Pancreas (tissue), 10 donors: ENCODE measurements at places on chromosomes 2 and 18. TPM values are rescaled to one million over a fixed set of nuclear protein-coding genes. Genes with fewer than 3 reads are reported as not detected.
A peak's percentile ranks its signal among the peaks of the same experiment; 100 is the strongest.

- no peak overlapping the region for H3K27ac ChIP-seq
- no peak for DNase-seq
- H3K4me1 ChIP-seq: no peaks in the 10 kb centered on the region
- no peaks in the 10 kb centered on the region for H3K36me3 ChIP-seq
- H3K4me3 ChIP-seq: no peak overlapping the region
Measured at GRCh38 chr2:95079199-95079683, 42.4 kb downstream of the MRPS5 start.

DNA sequence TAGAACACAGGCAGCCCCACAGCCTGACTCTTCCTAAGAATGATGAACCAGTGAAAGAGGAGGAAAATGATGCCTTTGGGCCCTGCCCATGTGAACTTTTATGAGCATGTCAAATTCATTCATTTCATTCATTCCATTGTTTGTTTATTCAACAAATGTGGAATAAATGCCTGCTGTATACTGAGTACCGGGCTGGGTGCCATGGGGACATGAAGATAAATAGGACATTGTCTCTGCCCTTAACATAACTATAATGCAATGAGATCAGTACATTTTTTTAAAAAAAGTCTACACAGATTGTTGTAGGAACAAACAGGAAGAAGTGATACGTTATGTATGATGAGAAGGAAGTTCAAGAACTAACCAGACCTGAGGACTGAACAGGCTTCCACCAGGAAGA is 14.7 kb downstream of the MREG start:
- no peak overlapping the region for H3K27ac ChIP-seq
- no peak overlapping the region for H3K4me3 ChIP-seq
- no peak for DNase-seq
- no peaks in the 10 kb centered on the region for H3K27me3 ChIP-seq
- no peaks in the 10 kb centered on the region for H3K36me3 ChIP-seq
- H3K4me1 ChIP-seq: no peaks in the 10 kb centered on the region

GRCh38 chr2:187686416-187687024 is 132.3 kb upstream of the TFPI start:
- H3K27ac ChIP-seq: no peak overlapping the region
- no peaks in the 10 kb centered on the region for H3K27me3 ChIP-seq
- no peaks in the 10 kb centered on the region for H3K36me3 ChIP-seq
- H3K4me3 ChIP-seq: no peak overlapping the region

DNA sequence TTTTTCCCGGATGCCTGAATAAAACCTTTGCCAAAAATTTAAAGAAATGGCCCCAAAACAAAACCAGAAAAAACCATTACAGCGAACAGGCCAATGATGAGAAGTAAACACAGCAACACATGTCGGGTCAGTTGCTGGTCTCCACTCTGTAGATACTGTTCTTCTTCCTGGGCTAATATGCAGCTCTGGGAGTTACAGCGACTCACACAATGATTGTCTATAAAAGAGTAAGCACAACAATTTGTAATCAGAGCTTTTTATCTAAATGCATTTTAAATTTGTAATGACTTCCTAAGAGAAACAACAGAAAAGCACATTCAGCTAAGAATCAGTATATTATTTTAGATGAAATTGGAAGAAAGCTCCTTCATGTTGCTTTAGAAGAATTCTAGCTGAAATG is 40.3 kb downstream of the GPR155 start:
- H3K27me3 ChIP-seq: no peaks in the 10 kb centered on the region
- no peaks in the 10 kb centered on the region for H3K4me1 ChIP-seq
- no peaks in the 10 kb centered on the region for H3K36me3 ChIP-seq
- no peak overlapping the region for H3K4me3 ChIP-seq
- DNase-seq: no peak

GRCh38 chr2:68311033-68311432 is 8.7 kb downstream of the CNRIP1 start:
- H3K4me1 ChIP-seq: no peaks in the 10 kb centered on the region
- no peaks in the 10 kb centered on the region for H3K27me3 ChIP-seq
- no peak for DNase-seq

- H3K27me3 ChIP-seq: no peaks in the 10 kb centered on the region
- H3K36me3 ChIP-seq: no peaks in the 10 kb centered on the region
- no peaks in the 10 kb centered on the region for H3K4me1 ChIP-seq
- no peak overlapping the region for H3K4me3 ChIP-seq
- H3K27ac ChIP-seq: no peak overlapping the region
- no peak for DNase-seq
Measured at GRCh38 chr18:33459612-33460011, 19.1 kb upstream of the CCDC178 start.

DNA sequence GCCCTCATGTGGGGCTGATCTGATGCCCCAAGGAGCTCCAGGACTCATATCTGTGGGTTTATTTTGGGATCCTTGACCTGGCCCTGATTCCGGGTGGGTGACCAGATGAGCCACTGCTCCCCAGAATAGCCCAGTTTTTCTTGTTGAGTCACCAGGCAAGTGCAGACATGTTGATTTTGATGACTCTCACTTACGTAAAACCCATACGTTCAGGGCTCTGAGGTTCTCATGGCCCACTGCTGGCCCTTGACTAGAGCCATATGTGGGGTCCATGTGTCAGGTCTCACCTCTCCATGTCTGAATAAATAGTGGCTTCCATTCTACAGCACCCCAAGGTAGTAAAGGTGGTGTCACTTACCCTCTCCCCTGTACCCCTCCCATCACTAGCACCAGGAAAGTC is 41.9 kb downstream of the CDC42EP3 start:
- DNase-seq: no peak
- no peaks in the 10 kb centered on the region for H3K27me3 ChIP-seq
- no peak overlapping the region for H3K27ac ChIP-seq
- H3K4me1 ChIP-seq: peaks cover 23% of the 10 kb centered on the region

DNA sequence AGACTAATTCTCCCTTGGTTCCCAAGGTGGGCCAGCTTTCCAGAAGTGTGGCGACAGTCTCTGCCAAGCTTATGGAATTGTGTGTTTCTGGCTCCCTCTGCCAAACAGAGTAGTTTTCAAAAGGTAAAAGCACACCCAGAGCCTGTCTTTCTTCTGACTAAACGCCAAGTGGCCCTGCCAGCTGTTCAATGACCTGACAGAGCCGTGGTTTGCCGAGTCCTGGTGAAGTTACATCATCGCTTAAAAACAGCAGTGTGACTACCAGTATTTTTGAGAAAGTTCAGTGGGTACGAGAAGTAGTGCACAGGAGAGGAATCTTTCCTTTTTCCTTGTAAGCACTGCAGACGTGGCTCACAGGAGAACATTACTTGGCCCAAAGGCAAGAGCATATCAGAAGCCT is 1.9 kb downstream of the PER2 start:
- peaks cover 50% of the 10 kb centered on the region for H3K4me1 ChIP-seq
- no peaks in the 10 kb centered on the region for H3K27me3 ChIP-seq
- peak; percentile 84 for DNase-seq
- no peaks in the 10 kb centered on the region for H3K36me3 ChIP-seq
- peak overlapping the region; percentile 83 for H3K4me3 ChIP-seq

DNA sequence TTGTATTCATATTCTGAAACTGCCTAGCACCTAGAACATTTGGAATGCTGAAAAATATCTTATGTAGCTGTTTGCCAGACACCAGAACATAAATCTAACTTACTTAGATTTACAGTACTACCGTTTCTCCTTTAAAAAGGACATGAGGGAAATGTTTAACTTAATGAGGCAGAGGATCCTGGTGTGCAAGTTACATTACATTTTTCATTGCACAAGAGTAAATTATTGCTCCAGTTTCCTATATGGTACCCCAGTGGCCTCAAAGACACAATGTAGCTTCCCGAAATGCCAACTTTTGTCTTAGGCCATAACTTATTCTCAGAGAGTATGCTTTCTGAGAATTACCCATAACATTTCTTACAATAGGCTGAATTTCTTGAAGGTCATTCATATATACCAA is 105.5 kb upstream of the DTNA start:
- no peak for DNase-seq
- no peak overlapping the region for H3K27ac ChIP-seq
- H3K4me1 ChIP-seq: peaks cover 26% of the 10 kb centered on the region
- H3K4me3 ChIP-seq: no peak overlapping the region
- H3K36me3 ChIP-seq: no peaks in the 10 kb centered on the region
- no peaks in the 10 kb centered on the region for H3K27me3 ChIP-seq

DNA sequence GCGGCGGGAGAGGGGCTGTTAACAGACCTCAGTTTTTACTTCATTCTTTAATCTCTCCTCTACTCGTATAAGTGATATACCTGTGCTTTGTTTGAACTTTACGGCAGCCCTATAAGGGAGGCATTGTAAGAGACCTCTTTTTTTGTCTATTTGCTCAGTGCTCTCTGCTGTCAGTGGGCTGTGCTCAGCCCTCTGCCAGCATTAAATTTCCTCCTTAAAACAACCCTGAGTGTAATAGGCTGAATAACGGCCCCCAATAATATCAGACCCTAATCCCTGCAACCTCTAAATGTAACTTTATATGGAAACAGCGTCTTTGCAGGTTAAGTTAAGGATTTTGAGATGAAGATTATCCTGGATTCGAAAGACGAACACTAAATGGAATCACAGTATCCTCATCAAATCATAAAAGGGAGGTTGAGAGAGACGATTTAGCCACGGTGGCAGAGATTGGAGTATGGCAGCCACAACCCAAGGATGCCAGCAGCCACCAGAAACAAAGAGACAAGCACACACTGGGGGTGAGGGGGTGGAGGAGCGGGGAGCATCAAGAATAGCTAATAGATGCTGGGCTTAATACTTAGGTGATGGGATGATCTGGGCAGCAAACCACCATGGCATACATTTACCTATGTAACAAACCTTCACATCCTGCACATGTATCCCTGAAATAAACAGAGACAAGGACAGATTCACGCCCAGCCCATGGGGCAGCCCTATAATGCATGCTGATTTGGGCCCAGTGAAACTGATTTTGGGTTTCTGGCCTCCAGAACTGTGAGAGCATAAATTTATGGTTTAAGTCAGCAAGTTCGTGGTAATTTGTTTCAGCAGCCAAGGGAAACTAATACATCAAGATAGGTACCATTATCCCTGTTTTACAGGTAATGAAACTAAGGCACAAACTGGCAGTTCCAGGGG is 894 bp upstream of the FARSB start:
- H3K27ac ChIP-seq: peak overlapping the region; percentile 95
- no peaks in the 10 kb centered on the region for H3K27me3 ChIP-seq
- peak overlapping the region; percentile 100 for H3K4me3 ChIP-seq

DNA sequence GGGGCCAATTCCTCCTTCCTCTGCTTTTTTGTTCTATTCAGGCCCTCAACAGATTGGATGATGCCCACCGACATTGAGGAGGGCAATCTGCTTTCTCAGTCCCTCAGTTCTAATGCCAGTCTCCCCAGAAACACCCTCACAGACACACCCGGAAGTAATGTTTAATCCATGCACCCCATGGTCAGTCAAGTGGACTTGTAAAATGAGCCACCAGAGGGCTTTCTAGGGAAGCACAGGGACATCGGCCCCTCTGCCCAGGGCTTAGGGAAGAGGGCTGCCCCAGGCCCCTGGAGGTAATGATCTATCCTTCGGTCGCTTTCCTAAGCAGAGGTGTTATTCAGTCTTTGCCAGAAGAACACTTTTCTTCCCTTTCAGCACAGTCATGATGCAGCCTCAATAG is 107.4 kb downstream of the PDCL3 start:
- no peaks in the 10 kb centered on the region for H3K4me1 ChIP-seq
- H3K27ac ChIP-seq: no peak overlapping the region
- H3K4me3 ChIP-seq: no peak overlapping the region
- no peak for DNase-seq
- H3K36me3 ChIP-seq: no peaks in the 10 kb centered on the region

DNA sequence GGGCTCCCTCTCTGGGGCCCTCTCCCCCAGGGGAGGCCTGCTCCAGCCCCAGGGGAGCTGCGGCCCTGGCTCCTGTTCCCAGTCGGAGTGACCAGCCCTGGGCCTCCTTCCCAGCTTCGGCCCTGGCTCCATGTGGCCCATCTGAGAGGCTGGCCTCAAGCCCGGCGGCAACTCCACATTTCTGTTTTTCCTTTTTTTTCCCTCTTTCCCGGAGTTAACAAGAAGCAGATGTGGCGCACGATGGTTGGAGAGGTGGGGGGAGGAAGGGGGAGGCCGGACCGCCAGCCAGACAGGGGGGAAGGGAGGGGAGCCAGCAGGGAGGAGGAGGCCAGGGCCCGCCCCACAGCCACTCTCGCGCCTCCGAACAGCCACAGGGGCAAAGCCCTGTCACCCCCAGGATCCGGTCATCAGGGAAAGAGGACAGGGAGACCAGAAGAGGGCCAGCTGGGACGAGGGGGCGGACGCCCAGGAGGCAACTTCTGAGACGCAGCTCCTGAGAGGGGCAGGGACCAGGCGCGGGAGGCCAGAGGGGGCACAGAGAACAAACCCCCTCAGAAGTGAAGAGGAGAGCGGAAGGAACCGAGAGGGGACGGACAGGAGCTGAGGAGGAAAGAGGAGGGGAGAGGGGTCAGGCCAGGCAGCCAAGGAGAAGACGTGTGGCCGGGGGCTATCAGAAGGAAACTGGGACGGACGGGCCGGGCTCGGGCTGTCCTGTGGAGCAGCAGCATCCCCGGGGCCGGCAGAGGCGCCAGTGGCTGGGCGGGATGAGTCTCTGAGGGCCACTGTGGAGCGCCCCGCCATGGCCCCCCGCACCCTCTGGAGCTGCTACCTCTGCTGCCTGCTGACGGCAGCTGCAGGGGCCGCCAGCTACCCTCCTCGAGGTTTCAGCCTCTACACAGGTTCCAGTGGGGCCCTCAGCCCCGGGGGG is at the start of gene EMILIN1:
EMILIN1 (plus strand) TSS at position 349 of the 928 bp plus-strand sequence; CDS start at position 800, 451 bp downstream.
- H3K36me3 ChIP-seq: no peaks in the 10 kb centered on the region
- H3K4me1 ChIP-seq: no peaks in the 10 kb centered on the region
- no peak within 1 kb of the TSS for H3K27ac ChIP-seq
- no peaks in the 10 kb centered on the region for H3K27me3 ChIP-seq
- peak within 1 kb of the TSS; percentile 24 for H3K4me3 ChIP-seq

GRCh38 chr2:72092111-72092510 is 55.6 kb downstream of the CYP26B1 start:
- DNase-seq: no peak
- H3K27ac ChIP-seq: no peak overlapping the region
- H3K36me3 ChIP-seq: no peaks in the 10 kb centered on the region
- H3K4me3 ChIP-seq: no peak overlapping the region

DNA sequence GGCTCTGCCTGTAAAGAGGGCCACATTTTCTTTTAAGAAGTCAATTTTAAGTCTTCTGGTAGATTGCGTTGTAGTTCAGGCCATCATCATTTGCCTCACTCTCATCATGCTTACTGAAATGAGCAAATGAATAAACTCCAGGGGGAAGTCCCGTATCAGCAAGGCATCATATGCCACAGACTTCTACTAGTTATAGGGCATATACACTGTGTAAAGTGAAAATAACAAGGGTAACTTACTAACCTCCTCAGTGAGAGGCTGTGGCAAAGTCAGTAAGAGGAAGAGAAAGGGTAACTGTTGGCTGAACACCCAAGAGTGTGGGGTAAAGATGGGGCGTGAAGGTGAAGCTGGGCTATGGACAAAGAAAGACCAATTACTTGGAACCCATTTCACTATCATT is 456.2 kb downstream of the SPAG16 start:
- no peak overlapping the region for H3K4me3 ChIP-seq
- no peaks in the 10 kb centered on the region for H3K36me3 ChIP-seq
- H3K27me3 ChIP-seq: no peaks in the 10 kb centered on the region
- no peak for DNase-seq
- H3K27ac ChIP-seq: no peak overlapping the region

The RAX gene
- not detected for polyA plus RNA-seq

The GCG gene
- 1,874 TPM for polyA plus RNA-seq

The SETBP1 gene
- 3.9 TPM for polyA plus RNA-seq

The SLC4A3 gene
- 9.9 TPM for polyA plus RNA-seq

The C2orf66 gene
- not detected for polyA plus RNA-seq

The COL6A3 gene
- 9.0 TPM for polyA plus RNA-seq

The CPLX4 gene
- polyA plus RNA-seq: not detected

The SEMA4C gene
- 17.2 TPM for polyA plus RNA-seq

The TPRKB gene
- polyA plus RNA-seq: 31.0 TPM

The PSMA8 gene
- not detected for polyA plus RNA-seq

The PLEKHH2 gene
- polyA plus RNA-seq: 3.2 TPM

The C1D gene
- polyA plus RNA-seq: 16.7 TPM

The NPAS2 gene
- 35.3 TPM for polyA plus RNA-seq

The PIEZO2 gene
- 0.38 TPM for polyA plus RNA-seq
